ENCODE measurements at places on chromosomes 12 and 14. TPM values are rescaled to one million over a fixed set of nuclear protein-coding genes. Genes with fewer than 3 reads are reported as not detected.

Gene GYS2
- not detected for total RNA-seq

DNA sequence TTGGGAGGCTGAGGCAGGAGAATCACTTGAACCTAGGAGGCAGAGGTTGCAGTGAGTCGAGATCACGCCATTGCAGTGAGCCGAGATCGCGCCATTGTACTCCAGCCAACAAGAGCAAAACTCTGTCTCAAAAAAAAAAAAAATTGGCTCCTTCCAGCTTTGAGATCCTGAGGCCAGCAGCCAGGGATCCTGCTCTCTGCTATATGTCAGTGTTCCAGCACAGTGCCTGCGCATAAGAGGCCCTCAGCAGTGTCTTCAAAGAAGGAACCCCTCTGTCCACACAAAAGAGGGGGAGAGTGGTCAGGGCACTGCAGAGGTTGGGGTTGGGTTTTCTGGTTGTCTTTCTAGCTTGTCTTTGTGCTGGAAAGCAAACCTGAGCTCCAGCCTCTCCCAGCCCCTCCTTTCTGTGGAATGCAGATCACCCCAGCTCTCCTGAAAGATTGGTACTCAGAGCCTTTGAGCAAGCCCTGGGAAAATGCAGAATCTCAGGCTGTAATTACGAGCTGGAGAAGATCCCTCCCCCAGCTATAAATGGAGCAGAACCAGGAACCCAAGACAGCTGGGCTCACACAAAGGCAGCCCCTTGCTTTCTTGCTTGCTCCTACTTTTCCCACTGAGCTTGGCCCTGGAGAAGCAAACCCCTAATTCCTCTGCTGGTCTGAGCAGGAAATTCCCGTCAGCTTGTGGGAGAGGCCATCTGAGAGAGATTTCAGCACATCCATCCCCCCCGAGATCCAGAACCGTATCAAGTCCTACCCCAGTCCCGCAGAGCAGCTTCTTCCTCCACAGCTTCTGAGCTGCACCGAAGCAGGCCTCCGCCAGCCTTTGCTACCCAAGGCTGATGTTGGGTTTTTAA, 205.7 kb downstream of the ZFP36L1 start:
- DNase-seq, result no peak

DNA sequence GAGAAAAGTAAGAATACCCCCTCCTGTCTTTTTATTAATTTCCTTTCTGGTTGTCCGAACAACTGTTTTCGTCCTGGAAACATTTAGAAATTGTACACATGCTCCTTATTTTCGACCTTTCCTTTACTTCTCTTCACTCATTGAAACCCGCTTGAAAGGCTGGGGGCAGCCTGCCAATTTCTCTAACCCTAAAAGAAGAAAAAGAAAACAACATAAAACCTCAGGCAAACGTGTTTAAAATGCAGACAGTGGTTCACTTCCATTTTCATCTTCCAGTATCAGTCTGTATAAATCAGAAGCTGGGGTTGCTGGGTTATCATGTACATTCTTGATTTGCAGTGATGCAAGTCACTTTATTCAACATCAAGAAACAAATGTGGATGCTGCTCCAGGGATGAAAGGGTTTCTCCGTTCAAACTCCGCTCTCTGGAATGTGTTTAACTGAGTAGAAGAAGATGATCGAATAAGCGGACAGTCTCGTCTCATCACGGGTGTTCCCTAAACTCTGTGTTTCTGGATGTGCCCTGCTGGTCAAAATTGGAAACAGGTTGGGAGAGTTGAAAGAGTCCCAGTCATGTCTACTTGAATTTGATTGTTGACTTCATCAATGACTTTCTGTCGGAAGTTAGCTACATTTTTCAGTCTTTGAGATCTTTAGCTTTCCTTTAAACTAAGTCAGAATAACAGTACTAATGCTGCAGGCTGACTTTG, 1042.2 kb downstream of the BCL11B start:
- DNase-seq, result no peak

DNA sequence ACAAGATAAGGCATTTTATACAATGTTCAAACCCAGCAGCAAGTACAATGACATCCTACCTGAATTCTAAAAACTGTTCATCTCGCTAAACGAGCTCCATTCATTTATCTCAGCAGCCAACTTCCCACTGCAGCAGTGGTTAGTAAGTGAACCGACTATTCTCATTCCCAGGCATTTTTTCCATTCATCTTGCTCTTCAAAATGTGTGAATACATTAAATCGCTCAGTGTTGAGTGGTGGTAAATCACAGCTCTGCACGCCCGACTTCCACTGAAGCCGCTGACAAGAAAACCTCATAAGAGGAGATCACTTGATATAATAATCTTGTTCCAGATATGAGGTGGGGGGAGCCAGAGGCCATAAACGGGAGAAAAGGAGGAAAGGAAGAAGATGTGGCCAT, 746.2 kb upstream of the USP15 start:
- no peak for DNase-seq

Gene BATF
- not detected for total RNA-seq

DNA sequence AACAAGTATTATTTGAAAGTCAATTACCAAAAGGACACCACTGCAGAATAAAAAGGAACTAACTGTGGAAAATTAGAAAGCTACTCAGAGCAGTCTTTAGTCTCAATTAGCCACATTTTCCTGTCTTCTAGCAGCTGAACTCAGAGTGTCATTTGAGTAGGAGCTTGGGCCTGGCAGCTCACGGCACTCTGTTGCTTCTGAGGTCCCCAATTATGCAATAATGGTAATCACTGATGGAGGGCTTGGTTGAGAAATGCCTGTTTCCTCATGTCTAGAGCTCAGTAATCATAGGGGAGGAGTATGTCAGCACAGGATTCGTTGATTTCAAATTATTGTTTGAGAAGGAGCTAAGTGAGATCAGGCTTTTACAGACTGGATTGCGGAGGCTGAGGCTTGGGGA, 108.6 kb downstream of the VRK1 start:
- no peak for DNase-seq

Gene TUNAR
- total RNA-seq, result 14.9 TPM

DNA sequence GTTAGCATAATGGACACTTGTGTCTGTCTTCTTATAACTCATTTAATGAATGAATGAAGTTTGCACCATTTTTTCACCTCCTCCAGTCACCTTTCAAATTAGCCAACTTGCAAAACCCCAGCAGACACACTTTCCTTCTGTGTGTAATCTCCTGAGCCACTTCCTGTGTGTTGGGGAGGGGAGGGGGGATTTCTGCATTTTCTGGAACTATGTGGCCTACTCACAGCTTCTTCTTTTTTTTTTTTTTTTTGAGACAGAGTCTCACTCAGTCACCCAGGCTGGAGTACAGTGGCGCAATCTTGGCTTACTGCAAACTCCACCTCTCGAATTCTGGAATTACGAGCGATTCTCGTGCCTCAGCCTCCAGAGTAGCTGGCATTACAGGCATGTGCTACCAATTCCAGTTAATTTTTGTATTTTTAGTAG, 4.1 kb upstream of the SERPINA1 start:
- no peak for DNase-seq

Gene NUAK1
- 23.1 TPM for total RNA-seq

GRCh38 chr14:99226687-99227086, 45.3 kb downstream of the BCL11B start:
- no peak for DNase-seq

- DNase-seq, result no peak
These were observed 43.3 kb downstream of the EFCAB11 start for GRCh38 chr14:89911010-89911919.

DNA sequence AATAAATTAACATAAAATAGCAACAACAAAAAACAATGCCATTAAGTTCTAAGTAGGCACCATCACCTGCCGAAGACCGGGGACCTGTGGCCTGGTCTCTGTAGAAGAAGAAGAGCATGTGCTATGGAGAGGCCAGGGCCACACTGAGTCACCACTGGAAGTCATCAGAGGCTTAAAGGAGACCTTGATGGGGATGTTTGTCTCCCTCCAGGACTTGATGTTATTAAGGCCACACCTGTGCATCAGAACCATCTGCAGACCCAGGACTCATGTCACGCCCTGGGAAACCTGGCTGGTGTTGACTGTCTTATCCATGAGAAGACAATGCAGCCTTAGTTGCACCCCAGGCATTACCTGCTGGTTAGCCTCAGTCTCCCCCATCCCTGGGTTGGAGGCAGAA, 292.3 kb downstream of the AACS start:
- no peak for DNase-seq

Gene PLEK2
- not detected for total RNA-seq

- no peak for DNase-seq
These were observed 6.3 kb downstream of the PPFIBP1 start for GRCh38 chr12:27530157-27530922.

DNA sequence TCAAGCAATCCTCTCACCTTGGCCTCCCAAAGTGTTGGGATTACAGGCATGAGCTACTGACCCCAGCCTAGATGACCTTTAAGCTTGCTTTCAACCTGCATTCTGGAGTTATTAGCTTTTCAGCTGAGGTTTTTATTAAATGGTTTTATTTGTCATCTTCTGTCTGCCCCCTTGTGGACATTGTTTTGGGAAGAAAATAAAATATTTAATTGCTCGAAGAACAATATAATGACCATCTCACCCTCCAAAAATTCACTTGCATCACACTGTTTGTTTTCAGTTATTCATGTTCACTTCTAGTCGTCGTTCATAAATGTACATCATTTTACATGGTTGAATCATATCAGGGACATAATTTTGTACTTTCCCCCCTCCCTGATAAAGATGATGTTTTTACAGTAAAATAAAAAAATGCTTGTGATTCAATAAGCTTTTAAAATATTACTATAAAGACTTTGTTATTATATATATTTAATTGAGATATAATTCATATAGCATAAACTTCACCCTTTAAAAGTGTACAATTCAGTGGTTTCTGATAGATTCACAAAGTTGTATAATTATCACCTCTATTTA, 10.1 kb upstream of the SPATS2 start:
- peak; percentile 41 for DNase-seq

GRCh38 chr14:100557658-100558057, 29.6 kb downstream of the BEGAIN start:
- no peak for DNase-seq

DNA sequence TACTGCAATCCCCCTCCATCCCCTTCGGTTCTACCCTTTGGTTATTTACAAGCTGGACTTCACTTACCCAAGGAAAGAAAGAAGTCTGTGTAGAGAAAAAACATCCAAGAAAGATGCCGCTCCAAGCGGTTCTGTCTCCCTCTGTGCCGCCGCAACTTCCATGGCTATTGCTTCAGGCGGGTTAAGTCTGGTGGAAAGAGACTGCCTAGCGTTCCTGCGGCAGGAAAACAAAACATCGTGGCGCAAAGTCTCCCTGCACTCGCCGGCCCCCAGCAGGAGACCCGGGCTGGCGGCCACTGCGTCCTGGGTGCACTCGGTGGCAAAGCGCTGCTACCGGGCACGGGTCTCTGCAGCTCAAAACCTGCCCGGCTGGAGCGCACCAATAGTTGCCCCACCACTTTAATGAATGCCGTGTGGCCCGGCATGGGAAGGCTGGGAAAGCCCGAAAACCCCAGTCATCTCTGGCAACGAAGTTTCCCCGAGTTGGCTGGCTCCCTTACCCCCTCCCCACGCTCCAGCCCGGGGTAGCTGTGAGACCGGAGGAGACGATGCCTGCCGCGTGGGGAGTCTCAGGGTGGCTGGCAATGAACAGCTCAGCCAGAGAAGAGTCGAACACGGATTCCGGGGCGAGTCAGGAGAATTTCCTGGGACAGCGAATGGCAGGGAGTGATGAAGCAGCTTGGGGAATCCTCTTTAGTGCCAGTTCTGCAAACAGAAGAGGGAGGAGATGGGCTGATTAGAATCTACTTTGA, 3.5 kb upstream of the KCNK10 start:
- DNase-seq, result peak; percentile 69

- DNase-seq, result no peak
These were observed 224.9 kb upstream of the SLC16A7 start for GRCh38 chr12:59370933-59371332.

DNA sequence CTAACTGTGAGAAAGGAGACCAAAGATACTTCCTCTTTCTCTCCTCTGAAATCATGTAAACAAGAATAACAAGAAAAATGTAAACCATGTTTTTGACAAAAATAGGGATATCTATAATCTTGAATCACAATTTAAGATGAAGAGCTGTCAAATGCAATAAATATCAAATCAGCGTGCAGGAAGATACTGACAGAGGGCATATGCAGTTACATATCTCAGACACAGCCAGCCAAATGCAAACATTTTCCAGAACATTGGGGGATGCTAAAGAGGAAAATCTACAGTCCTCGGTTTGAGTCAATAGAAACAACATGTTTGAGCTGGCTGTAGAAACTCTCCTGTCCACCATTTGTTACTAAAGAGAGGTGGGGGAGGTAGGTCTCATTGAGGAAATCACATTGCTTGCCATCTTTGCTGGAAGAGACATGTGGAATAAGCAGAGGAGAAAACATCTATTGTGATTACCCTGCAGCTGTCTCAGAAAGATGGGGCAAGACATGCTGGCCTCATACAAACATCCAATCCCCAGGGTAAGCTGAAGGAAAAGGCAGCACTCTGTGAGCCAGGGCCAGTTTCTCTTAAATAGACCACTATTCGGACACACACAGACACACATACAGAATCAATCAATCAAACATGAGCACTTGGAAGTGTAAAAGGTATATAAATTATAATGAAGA, 43.5 kb downstream of the CNTN1 start:
- no peak for DNase-seq

DNA sequence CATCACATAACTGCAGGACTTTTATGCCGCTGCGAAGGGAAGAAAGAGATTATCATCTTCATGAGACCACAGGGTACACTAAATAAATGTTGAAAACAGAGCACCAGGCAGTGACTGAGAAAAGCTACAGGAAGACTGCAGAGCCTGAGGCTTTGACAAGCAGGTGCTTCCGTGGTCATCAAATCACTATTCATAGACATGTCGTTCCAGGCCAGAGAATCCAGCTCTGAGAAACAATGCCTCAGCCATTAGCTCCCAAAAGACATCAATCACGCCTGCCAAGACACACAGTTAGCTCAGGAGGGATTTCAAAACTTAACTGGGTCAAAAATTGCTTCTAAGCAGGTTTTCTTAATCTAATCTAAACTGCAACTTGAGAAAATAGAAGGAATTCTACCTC, 47.2 kb upstream of the GARIN6 start:
- DNase-seq, result no peak
